ENCODE measurements at places on chromosomes 1 and 21.

- no peak for DNase-seq
These were observed 171.7 kb downstream of the BACH1 start for GRCh38 chr21:29470397-29470796.

DNA sequence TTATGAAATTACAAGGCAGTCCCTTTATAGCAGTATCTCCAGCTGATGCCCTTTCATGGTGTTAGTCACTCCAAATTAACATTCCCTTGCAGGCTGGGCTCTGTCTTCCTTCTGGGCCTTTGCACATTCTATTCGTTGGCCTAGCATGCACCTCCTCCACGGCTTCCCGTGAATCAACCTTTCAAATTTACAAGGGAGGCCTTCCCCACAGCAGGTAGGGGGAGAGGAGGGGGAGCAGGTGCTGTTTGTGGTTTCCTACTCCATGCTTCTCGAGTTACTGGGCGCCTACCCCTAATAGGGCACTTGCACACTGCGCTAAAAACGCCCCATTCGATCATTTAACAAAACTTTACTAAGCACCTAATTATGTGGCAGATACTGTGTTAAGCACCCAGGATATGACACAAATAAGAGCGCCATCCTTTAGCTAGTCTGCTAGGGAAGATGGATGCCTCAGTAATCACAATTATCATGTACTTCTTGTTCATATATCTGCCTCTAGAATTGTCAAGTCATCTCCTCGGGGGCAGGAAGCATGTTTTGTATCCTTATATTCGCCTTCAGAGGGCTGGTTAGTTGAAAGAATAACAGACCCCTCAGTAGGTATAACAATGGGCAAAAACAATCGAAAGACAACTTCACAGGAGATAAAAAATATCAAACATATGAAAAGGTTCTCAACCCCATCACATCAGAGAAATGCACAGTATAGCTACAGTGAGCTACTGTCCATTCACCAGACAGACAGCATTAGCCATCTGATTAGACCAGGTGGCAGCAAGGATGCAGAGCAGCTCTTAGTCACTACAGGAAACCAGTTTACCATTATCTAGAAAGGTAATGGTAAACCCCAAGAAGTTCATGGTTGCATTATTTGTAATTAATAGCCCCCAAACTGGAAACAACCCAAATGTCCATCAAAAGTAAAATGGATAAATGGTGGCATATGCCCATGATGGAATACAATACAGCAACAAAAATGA is 1.7 kb upstream of the ADAR start:
- DNase-seq, result peak; percentile 38

DNA sequence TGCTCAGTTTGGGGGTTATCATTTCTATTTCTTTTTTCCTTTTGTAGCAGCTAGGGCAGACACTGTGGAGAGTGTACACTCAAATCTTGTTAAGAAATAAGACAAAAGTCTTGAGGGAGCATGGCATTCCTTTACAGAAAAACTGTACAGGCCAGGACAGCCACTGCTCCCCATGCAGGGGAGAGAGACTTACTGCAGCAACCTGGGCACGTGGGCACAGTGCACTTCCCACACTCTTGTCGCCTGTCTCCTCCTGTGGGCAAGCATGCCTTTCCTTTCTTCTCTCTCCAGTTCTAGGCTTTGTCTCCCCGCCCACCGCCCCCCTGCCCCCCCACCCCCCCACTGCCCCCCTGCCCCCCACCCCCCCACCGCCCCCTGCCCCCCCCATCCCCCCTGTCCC is 51.9 kb downstream of the PHC2 start:
- no peak for DNase-seq

GRCh38 chr1:104874044-104874443 is 1124.3 kb downstream of the AMY1C start:
- DNase-seq, result no peak

All from activated T-helper 9 cell treated with anti-CD3 and anti-CD28 coated beads, Interleukin-2, amount 50 U/mL, for 16 hours (primary cell).